NCI-H1436 (cell line): ENCODE measurements at places on chromosomes 2 and 18.

DNA sequence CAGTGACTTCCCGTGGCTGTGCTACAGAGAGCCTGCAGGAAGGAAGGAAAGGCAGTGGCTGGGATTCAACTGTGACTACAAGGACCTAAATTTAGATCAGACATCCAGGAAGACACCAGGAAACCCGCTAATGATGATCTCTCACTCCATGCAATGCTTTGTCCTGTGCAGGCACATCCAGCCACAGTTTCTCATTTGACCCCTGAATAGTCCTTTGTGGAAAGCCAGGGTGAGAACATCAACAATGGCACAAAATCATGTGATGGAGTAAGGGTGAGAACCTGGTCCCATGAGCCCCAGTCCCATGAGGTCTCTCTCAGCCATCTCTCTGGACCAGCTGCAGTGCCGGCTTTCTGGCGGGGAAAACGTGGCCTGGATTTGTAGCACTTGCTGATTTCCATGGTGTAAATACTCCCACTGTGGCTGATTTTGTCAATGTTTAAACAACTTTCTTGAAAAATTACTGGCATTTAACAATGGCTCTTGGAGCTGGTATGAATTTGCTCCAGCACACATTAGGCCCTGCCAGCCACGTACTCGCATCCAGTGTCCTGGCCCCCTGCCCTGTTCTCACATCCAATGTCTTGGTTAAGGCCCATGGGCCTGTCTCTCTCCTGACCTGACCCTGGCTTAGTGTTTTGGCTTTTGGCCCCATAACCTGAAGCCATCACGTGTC, 159.0 kb upstream of the HAAO start:
- no peak for DNase-seq

DNA sequence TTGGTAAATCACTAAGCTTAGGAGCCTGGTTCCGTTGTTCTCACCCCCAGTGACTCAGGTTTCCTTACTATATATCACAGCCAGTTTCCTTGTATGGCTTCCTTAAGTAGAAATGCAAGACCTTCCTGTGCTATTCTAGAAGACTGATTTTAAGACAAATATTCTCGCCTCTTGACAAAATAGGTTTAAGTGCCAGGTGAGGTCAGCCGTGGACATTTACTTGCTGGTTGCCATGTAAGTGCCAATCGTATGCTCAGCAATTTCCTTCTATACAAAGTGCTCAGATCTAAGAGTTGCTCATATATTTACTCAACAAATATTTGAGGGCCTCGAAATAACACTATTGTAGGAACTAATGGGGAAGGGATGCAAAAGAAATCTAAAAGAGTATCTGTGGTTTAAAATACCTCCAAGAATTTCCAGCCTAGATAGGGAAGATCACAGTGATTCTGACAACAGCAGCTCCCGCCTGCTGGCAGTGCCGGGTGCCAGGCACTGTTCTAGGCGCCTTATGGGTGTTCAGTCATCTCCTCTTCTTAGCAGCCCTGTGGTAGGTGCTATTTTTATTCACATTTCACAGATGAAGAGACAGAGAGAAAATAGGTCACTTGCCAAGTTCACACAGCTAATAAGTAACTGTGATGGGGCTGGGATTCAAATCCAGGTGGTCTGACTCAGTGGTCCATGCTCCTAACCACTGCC, 95.3 kb upstream of the B3GNT7 start:
- no peak for DNase-seq

DNA sequence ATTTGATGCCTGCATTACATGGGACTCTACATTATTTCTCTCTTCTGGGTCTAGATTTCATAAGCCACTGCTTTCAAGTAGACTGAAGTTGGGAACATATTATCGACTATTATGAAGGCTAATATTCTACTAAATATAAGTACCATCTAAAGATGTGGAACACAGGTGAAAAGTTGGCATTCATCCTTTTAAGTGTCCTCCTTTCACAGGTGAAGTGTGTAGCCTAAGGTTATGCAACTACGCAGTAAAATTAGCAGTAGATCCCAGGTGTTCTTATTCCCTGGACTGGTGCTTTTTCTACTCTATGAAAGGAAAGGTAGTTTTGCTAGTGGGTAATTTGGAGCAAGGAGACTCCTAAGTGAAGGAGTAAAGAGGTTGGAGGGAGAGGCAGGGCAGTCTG, 88.2 kb upstream of the DPP10 start:
- DNase-seq, result no peak

DNA sequence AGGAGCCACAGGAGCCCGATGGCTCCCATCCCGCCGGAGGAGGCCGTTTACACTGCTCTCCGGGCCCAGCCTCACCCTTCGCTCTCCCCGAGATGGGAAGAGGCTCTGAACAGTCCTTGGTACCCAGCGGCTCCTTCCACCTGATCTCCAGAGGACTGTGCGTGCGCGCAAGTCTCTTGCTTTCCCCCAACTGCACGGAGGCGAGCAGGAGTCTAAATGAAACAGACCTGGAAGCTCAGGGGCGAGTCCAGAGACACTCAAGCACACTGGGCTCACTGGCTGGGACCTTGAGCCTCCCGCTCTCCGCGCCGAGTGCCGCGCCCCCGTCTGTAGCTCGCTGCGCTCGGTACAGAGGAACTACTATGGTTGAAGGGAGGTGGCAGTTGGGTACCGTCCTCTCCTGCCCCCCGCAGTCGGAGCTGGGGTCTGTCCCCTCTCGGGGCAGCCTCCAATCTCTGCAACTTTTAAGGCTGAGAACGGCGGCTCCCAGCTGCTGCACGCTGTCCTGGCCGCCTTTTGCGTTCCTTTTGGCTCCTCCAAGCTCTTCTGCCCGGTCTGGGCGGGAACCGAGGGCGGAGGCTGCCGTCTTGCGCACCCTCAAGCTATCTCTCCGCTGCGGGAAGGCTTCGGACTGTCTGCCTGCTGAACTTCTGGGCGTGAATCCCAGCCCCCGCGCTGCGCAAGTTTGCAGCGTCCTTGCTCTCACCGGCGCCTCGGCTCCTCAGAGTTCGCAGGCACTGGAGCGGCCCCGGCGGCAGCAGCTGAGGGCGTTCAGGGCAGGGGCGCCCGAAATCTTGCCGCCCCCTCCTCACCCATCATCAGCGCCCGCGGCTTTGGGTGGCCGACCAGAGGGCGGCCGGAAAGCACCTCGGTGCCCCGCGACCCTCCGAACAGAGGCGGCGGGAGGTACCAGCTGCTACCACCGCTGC, 491 bp downstream of the ALK start:
- DNase-seq, result no peak

- DNase-seq, result no peak
These were observed 418.8 kb downstream of the SUCLG1 start for GRCh38 chr2:84040281-84040680.

- no peak for DNase-seq
These were observed 151.4 kb downstream of the LRRTM1 start for GRCh38 chr2:80153151-80153550.

GRCh38 chr2:23988371-23988770, 21.5 kb upstream of the MFSD2B start:
- DNase-seq, result no peak

DNA sequence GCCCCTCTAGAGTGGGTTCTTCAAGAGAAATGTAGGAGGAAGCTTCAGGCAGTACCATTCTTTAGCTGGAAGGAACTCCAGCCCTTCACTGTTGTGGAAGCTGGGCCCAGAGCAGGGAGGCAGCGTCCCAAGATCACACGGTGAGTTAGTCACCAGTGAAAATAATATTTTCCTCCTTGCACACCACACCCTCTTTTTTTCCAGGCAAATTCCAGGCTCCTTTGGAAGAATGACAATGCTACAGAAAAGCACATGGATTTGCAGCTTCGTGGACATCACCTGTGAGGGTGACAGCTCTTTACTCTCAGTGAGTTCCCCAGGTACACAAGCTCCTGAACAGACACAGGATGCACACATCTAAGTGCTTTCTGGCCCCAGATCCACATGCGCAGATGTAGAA, 157.1 kb downstream of the COL6A3 start:
- DNase-seq, result no peak

DNA sequence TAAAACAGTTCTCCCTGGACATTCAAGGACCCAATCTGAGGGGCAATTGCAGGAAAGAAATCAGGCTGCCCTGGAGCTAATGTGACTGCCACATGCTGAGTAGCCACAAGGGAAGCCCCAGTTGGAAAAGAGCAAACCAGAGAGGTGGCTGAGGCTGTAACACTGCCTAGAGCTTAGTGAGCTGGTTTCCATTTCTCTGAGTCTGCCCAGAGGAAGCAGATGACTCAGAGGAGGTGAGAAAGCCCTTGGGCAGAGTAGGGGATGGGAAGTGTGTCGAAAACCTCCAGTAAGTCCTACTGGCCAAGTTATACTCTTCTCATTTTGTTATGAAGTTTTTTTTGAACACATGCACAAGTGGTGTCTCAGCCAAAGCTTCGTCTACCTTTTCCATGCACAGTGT, 753.0 kb downstream of the CNTNAP5 start:
- DNase-seq, result no peak

- DNase-seq, result no peak
These were observed 12.0 kb downstream of the ONECUT2 start for GRCh38 chr18:57447154-57447621.

DNA sequence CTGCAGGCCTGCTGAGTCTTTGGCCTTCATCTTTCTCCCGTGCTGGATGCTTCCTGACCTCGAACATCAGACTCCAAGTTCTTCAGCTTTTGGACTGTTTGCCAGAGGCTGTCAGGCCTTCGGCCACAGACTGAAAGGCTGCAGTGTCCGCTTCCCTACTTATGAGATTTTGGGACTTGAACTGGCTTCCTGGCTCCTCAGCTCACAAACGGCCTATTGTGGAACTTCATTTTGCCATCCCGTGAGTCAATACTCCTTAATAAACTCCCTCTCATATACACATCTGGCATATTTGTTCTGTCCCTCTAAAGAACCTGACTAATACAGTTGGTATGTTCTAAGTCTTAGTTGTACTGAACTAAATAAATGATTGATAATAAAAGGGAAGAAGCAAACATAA, 702.8 kb upstream of the LINC00305 start:
- DNase-seq, result no peak
